GOT3 (cell line): ENCODE measurements at places on chromosomes 6 and 20.

DNA sequence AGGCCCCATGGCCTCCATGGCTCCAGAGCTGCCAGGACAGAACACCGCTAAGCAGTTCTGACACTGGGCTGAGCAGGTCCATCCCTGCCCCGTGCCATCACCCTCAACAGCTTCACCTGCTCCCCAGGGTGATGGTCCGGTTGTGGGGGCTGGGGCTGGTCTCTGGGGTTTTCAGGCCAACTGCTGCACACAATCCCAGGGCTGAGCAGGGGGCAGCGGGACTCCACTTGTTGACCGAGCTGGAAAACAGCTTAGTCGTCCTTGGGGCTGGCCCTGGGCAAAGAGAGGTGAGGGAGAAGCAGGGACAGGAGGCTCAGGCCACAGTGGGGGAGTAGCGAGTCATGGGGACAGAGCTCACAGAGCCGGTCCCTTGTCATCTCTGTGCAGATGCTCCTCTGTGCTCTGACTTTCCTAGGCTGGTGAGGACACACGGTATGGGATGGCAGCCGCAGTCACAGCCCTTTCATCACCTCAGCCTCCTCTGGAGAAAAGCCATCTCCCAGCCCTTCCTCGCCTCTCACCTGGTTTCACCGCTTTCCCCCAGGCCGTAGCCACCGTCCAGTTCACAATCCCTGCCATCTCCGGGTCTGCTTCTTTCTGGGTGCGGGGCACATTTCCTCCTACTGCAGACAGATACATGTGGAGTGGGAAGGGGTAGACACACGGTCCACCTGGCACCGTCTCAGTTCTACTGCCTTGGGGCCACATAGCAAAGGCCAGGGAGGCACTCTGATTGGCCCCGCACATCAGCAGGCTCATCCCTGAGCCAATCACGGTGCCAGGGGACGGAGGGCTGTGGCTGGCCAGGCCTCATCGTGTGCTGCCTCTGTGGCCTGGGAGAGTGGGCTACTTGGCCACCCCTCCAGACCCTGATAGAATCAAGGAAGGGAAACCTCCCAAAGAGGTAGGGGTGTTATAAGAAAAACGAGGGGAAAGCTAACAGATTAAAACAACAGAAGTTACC is 19.1 kb downstream of the MDFI start:
- DNase-seq = no peak

- no peak for DNase-seq
Measured at GRCh38 chr20:22403022-22403631, 181.2 kb downstream of the FOXA2 start.

DNA sequence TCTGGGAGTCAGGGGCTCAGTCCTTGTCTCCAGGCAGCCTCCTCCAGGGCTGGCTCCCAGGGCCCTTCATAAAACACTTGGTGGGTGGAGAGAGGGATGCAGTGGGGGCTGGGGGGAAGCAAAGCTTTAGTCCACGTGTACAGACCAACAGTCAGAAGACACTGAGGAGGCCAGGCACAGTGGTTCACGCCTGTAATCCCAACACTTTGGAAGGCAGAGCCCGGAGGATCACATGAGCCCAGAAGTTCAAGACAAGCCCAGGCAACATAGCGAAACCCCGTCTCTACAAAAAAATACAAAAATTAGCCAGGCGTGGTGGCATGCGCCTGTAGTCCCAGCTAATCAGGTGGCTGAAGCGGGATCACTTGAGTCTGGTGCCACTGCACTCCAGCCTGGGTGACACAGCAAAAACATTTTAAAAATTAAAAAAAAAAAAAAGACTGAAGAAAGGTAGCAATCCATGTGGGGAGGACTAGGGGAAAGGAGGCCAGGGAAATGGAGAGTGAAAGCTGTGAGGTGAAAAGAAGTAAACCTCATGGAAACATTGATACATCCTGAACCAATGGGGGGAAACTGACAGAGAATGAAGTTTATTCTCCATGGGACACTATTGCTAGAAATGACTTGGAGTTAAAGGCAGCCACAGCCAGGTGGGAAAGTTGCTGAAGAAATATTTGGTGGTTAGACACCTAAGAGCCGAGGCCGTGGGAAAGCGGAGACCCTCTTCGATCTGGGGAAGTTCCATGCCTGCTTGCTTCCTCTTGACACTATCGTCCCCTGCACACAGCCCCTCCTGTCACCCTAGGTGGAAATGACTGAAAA is 35.4 kb downstream of the PIM1 start:
- DNase-seq = no peak

GRCh38 chr20:44188752-44189151 is 1.8 kb upstream of the JPH2 start:
- DNase-seq = no peak

- peak; percentile 18 for DNase-seq
Measured at GRCh38 chr6:166515072-166515810, 71.2 kb downstream of the RAMACL start.

DNA sequence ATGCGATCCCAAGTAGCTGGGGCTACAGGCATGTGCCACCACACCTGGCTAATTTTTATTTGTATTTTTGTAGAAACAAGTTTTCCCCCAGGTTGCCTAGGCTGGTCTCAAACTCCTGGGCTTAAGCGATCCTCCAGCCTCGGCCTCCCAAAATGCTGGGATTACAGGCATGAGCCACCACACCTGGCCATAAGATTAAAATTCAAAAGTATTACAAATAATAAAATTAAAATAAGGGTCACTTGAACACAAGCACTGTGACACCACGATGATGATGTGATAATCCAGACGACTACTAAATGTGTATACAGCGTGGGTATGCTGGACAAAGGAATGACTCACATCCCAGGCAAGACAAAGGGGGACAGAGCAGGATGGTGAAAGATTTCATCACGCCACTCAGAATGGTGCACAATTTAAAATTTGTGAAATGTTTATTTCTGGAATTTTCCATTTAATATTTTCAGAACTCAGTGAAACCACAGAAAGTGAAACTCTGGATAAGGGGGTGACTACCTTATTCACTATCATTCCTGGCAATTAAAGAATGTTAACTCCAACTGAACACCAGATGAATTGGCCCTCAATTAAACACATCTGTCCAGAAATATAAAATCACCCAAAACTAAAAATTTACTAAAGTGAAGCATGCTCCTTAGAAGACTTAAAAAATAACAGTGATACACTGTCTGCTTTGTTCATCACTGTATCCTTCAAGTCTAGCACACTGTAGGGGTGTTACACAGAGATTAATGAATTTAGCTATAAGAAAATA is 13.1 kb downstream of the B4GALT5 start:
- DNase-seq = no peak

- DNase-seq = no peak
Measured at GRCh38 chr6:158688860-158689259, 39.0 kb downstream of the SYTL3 start.

DNA sequence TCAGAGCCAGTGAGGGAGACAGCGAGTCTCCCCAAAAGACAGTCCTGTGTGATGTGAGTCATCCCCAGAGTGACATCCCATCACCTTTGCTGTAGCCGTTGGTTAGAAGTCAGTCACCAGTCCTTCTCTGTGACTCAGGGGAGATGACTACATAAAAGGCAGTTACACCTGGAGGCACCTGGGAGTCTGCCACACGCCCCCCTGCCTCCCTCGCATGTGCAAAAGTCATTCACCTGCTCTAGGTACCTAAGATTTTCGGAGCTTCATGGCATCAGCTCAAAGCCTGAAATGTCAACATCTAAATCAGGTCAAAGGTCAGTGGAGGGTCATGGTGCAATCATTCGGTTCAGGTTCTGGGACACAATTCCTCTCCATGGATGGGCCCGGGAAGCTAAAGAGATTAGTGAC is 50.3 kb downstream of the PRR18 start:
- no peak for DNase-seq

GRCh38 chr6:115891111-115891669 is 169.5 kb downstream of the FRK start:
- DNase-seq = no peak

GRCh38 chr20:38894091-38894847 is 31.9 kb upstream of the FAM83D start:
- no peak for DNase-seq

GRCh38 chr6:73109659-73110058 is 115.6 kb downstream of the KHDC1L start:
- DNase-seq = no peak

DNA sequence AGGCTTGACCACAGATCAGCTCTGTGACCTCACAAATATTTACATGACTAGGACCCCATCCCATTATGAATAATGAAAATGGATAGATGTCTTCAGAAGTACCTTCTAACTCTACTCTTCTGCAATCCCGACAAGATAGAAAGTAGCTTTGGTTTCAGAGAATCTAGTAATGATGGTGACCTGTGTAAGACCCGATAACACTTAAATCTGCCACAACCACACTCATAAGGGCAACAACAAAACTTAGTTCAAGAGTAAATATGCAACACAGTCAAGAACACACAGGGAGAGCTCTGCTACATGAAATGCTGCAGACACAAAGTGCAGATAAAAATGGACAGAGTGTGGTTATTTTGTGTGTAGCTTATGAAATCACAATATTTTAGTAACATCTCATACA is 9.6 kb downstream of the CHD6 start:
- no peak for DNase-seq

DNA sequence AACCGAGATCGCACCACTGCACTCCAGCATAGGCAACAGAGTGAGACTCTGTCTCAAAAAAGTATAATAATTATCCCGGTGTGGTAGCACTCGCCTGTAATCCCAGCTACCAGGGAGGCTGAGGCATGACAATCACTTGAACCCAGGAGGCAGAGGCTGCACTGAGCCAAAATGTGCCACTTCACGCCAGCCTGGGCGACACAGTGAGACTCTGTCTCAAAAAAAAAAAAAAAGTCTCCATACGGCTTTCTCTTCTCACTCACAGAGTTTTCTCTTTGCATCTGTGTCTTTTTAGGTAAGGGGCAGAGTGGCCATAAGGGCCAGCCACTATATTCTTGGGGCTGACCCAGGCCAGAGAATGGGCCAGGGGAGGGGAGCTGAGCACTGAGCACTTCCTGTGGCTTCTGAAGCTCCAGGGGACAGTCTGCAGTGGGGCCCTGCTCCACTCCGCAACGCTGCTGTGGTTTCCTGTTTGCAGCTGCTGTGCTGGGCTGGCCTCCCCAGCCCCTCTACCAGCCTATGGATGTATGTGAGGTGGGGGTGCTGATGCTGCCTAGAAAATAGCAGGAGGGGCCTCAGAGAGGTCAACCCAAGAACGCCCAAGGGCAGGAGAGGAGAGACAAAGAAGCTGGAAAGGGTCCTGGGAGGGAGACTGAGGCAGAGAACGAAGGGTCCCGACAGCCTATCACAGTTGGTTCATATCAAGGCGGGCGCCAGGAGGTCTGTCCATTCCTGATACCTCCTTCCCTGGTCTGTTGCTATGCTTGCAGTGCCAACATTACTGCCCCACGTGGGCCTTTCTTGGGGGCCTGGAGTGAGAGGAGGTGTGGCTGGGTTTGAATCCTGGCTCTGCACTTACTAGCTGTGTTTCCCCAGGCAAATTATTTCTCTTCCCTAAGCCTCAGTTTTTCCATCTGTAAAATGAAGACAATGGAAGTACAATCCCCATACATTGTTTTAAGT is 16.0 kb downstream of the SLA2 start:
- no peak for DNase-seq

DNA sequence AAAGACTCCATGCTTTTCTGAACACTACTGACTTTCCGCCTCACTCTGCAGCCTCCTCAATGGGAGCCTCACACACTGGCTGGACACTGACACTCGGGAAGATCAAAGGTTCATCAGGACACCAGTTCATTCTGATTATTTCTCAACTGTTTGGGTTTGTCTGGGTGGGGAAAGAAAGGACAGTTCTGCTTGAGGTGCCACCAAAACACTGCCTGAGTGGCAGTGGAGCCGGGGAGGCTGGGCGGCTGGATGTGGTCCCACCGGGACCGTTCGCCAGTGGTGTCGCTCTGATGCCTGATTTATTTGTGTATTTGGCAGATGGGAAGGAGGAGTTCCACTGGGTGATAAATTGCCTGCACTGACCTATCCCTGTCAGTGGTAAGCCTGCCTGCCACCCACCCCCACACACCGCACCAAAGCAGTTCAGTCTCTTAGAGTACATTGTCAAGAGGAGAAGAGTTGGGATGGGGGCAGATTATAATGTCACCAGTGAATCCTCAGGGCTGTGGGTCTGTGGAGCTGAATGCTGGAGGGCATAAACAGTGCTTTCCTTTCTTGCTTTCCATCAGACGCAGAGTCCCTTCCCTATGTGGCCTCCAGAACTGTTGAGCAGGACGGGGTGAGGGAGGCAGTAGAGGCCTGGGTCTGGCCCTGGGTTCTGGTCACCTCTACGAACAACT is 49.8 kb downstream of the EDN1 start:
- DNase-seq = no peak

DNA sequence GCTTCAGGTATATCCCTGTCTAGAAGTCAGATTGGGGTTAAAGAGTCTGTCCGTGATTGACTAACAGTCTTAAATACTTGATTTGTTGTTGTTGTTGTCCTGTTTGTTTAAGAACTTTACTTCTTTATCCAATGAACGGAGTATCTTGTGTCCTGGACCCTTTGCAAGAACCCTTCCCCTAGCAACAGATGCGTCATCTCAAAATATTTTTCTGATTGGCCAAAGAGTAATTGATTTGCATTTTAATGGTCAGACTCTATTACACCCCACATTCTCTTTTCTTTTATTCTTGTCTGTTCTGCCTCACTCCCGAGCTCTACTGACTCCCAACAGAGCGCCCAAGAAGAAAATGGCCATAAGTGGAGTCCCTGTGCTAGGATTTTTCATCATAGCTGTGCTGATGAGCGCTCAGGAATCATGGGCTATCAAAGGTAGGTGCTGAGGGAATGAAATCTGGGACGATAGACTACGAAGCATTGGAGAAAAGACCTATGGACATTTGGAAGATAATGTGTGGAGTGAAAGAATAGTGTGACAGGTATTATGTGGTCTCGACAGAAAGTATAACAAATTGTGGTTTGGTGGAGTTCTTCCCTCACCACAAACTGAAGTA is at the start of gene HLA-DRA:
Gene HLA-DRA (plus strand): TSS at position 286 of the 613 bp plus-strand sequence. CDS start 64 bp downstream, at position 350.
- peak; percentile 33 for DNase-seq

DNA sequence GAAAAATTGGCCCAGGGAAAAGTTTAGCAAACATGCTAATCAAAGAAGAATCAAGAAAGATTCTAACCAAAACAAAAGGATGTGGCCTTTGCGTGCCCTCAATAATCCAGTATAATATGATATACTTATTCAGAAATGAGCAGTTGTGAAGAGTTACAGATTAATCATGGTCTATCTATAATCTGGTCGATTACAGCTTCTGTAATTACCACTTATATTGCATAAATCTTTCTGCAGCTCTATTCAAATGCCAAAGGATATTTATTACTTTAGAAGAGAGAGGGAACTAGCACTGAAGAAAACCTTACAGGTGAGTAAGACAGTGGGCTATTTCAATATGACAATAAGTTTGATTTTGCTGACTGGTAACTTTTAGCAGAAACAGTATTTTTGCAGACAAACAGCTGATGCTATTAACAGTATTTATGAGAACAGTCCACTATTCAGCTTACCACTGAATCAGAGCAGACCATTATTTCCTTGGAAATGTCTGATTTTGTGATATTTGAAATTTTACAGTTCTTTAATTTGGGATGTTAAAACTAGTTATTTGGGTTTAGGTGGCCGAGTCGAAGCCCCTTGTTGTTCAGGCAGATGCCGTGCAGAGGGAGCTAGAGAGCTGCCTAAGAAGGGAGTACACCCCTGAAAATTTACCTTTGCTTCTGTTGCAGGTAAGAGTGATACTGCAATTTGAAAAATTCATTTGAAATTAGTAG is 92.2 kb downstream of the CEP57L1 start:
- no peak for DNase-seq
